A549 (cell line): ENCODE measurements at places on chromosomes 12 and 14.

- DNase-seq = no peak
Measured at GRCh38 chr12:9240776-9241175, 32.6 kb upstream of the PZP start.

DNA sequence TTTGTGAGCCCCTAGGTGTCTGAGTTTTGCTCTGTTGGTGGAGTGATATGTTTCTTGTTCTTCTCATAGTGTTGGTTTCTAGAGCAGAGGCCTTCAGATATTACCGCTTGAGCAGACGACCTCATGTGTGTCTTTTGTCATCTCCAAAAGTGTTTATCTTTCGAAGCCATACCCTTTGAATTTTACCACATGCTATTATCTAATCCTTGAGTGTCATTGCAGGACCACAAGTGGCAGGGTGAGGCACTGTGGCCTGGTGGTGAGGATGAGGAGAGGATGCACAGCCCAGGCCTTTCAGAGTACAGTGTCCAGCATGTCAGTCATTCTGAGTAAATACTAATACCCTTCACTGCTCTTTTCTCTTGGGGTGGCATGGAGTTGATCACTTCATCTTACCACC, 57.2 kb upstream of the CISTR start:
- no peak for DNase-seq

DNA sequence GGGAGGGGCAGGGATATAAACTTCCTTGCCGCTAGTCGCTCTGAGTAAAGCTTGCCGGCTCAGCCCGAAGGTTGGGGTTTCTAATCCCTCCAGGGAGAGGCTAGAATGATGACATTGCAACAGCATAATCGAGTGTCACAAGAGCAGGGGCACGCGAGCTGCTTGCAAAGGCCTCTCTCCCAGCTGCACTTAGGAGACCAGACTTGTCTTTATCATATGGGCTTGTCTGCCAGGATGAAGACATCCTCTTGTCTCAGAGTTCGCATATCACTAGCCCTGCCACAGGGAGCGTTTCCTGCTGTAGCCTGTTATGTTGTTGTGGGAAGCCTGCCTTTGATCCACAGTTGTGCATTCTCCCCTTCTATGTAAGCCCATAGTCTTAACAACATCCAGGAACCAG, 180.0 kb downstream of the ESR2 start:
- DNase-seq = no peak

- DNase-seq = no peak
Measured at GRCh38 chr14:24838945-24839616, 205.1 kb upstream of the GZMB start.
